Hematopoietic multipotent progenitor cell (in vitro differentiated cells): ENCODE measurements at places on chromosomes 1 and 21.

DNA sequence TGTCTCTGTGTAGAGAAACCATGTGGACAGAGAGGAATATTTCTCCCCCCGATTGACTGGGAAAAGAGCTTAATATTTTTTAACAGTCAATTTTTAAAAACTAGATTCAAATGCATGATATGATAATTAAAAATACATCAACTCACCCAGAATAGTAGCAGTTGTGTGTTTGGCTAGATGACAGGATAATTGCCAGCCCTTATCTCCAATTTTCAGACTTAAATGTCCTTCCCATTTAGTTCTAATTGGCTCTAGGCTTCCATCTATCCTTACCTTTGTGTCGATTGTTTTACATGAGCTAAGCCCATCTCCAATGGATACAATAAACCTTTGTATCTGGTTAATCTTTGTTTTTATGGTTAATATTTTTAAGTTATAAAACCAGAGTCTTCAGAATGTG, 23.9 kb upstream of the KIAA0040 start:
- DNase-seq, result no peak

DNA sequence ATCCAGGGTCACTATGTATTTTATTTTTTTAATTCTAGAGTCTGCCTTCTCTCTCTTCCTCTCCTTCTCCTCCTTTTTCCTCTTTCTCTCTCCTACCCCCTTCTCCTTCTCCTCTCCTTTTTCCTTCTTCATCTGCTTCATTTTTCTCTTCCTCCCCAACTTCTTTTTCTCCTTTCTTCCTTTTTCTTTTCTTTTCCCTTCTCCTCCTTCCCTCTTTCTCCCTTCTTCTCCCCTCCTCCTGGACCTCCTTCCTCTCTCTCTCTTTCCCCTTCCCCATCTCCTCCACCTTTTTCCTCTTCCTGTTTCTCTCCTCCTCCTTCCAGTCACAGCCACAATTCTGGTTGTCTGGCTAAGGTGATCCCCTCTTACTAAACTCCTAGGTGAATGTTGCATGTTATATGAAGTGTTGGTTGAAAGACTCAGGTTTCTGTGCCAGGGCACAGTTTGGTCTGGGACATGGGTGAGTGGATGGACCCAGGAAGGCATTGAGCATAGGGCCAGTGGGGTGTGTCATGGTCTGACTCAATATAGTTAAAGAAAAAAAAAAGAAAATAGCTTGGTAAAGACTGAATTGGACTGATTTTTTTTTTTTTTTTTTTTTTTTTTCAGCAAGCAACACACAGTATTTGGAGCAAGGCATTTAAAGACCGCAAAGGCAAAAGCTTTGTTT, 266.9 kb downstream of the TGFB2 start:
- no peak for DNase-seq

DNA sequence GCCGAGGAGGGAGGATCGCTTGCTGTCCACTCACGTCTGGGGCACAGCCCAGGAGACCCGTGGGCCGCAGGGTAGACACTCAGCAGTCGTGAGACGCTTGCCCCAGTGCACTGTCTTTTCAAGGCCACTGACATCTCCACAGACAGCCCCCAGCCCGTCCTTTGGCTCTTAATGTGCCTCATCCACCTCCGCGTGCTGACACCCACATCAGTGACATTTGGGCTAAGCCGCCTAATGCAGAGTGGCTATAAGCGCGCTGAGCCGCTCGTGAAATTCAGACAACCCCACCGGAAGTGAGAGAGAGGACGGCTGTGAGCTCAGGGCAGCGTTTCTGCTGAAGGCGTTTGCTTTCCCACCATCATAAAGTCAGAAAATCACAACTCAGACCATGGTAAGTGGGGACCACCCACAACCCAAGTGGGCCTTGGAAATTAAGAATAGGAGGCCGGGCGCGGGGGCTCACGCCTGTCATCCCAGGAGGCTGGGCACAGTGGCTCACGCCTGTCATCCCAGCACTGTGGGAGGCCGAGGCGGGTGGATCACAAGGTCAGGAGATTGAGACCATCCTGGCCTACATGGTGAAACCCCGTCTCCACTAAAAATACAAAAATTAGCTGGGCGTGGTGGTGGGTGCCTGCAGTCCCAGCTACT, 8.4 kb downstream of the SLC35E2B start:
- no peak for DNase-seq

- DNase-seq, result no peak
Observed at GRCh38 chr1:178004926-178005391, 35.1 kb upstream of the SEC16B start.

DNA sequence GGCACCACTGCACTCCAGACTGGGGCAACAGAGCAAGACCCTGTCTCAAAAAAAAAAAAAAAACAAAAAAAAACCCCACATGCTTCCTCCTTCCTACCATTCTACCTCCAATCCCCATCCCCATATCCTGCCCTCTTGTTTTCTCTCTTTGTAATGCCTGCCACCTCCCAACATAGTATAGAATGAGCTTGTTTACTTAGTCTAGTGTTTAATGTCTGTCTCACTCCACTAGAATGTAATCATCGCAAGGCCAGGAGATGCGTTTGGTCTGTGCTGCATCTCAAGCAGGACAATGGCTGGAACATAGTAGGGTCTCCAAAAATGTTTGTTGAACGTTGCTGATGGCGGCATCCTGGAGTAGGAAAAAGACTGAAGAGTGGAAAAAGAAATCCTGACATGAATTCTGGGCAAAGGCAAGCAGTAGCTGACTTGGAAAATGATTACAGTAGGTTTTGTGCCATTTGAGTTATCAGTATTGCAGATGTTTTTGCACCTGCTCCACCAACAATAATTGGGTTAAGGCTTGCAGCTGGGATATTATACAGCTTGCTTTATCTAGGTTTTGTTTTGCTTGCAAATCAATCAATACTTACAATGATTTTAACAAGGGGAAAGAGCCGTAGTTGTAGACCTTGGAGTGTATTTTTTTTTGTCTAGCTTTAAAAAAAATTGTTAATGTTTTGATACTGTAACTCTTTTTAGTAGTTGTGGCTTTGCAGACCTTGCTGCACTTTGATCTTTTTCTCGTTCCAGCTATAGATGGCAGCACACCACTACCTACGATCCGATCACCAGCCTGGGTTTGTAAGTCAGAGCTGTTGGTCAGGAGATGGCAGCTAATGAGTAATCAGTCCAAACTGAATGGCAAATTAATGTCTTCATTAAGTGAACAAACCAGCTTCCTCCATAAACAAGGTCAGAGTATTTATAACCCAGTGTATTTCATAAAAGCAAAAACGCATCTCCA, 62.4 kb downstream of the BACH1 start:
- DNase-seq, result no peak

DNA sequence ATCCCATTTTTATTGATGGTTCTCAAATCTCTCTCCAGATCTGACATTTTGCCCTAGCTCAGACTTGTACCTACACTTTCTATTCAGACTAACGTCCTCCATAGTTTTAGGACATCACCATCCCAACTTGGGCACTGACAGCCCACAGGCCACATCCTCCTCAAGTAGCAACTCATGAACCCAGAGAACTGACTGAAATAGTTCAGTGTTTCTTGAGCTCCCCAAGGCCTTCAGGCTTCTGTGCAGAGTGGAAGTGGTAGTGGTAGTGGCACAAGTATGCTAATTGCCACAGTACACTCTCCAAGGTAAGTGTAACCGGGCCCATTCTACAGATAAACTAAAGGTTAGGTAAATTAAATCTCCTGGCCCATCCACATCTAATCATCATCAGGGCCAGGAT, 112.6 kb downstream of the SLC45A1 start:
- no peak for DNase-seq
